Smooth muscle cell of the umbilical artery (primary cell): ENCODE measurements at places on chromosomes 6 and 20. TPM values are rescaled to one million over a fixed set of nuclear protein-coding genes. Genes with fewer than 3 reads are reported as not detected.

The SEC63 gene
- total RNA-seq: 38.3 and 42.1 TPM in 2 replicates

The OPRL1 gene
- 3.0 TPM in 2 replicates for total RNA-seq

The RPS21 gene
- 149 and 652 TPM in 2 replicates for total RNA-seq

The APCDD1L gene
- total RNA-seq: 38.3 and 92.5 TPM in 2 replicates

The OR2J3 gene
- not detected in 2 replicates for total RNA-seq

The CPNE5 gene
- total RNA-seq: 0.18 and 0.30 TPM in 2 replicates

The RGS17 gene
- 9.5 and 11.3 TPM in 2 replicates for total RNA-seq

The BACH2 gene
- 0.74 and 1.5 TPM in 2 replicates for total RNA-seq

The FAM217A gene
- not detected in 2 replicates for total RNA-seq

The TMEM170B gene
- 1.8 and 3.3 TPM in 2 replicates for total RNA-seq
